ENCODE measurements at places on chromosomes 1 and 21. TPM values are rescaled to one million over a fixed set of nuclear protein-coding genes. Genes with fewer than 3 reads are reported as not detected.

GRCh38 chr1:41874151-41874719, 44.5 kb downstream of the HIVEP3 start:
- H3K4me1 ChIP-seq, result no peaks in the 10 kb centered on the region
- no peak overlapping the region for H3K27ac ChIP-seq
- no peaks in the 10 kb centered on the region for H3K27me3 ChIP-seq
- H3K4me3 ChIP-seq, result no peak overlapping the region

The VTCN1 gene
- polyA plus RNA-seq, result not detected

GRCh38 chr1:112934577-112934976, 21.4 kb downstream of the SLC16A1 start:
- no peaks in the 10 kb centered on the region for H3K36me3 ChIP-seq
- no peaks in the 10 kb centered on the region for H3K27me3 ChIP-seq
- H3K4me3 ChIP-seq, result no peak overlapping the region
- peaks cover 14% of the 10 kb centered on the region for H3K4me1 ChIP-seq
- DNase-seq, result no peak
- no peak overlapping the region for H3K27ac ChIP-seq

DNA sequence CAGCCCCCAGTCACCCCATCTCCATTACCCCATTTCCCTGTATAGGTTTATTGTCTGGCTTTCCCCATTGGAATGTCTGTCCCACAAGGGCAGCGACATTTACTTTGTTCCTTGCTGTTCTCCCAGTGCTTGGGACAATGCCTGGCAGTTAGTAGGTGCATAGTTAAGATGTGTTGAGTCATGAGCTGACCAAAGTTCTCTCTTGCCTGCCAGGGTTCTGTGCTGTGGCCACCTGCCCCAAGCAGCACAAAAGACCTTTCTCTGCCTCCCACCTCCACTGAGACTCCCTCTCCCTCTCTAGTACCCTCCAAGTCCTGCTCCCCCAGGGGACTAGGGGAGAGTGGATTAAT, 40.0 kb downstream of the TMCO4 start:
- H3K27me3 ChIP-seq, result no peaks in the 10 kb centered on the region
- no peak for DNase-seq
- H3K4me1 ChIP-seq, result no peaks in the 10 kb centered on the region
- H3K36me3 ChIP-seq, result peaks cover 2% of the 10 kb centered on the region

- peaks cover 37% of the 10 kb centered on the region for H3K27me3 ChIP-seq
- no peak overlapping the region for H3K27ac ChIP-seq
- no peak overlapping the region for H3K4me3 ChIP-seq
- no peak for DNase-seq
- H3K4me1 ChIP-seq, result peaks cover 15% of the 10 kb centered on the region
Measured at GRCh38 chr1:38814444-38814983, 45.1 kb downstream of the RRAGC start.

The RIIAD1 gene
- not detected for polyA plus RNA-seq

- no peaks in the 10 kb centered on the region for H3K27me3 ChIP-seq
- H3K36me3 ChIP-seq, result no peaks in the 10 kb centered on the region
- H3K27ac ChIP-seq, result no peak overlapping the region
- peaks cover 58% of the 10 kb centered on the region for H3K4me1 ChIP-seq
- no peak for DNase-seq
Measured at GRCh38 chr1:206049293-206049692, 3.7 kb upstream of the RHEX start.

- H3K4me3 ChIP-seq, result no peak overlapping the region
- no peak for DNase-seq
- no peak overlapping the region for H3K27ac ChIP-seq
- peaks cover 68% of the 10 kb centered on the region for H3K27me3 ChIP-seq
- H3K4me1 ChIP-seq, result no peaks in the 10 kb centered on the region
Measured at GRCh38 chr1:143720087-143721023, 251.4 kb downstream of the FAM72C start.

DNA sequence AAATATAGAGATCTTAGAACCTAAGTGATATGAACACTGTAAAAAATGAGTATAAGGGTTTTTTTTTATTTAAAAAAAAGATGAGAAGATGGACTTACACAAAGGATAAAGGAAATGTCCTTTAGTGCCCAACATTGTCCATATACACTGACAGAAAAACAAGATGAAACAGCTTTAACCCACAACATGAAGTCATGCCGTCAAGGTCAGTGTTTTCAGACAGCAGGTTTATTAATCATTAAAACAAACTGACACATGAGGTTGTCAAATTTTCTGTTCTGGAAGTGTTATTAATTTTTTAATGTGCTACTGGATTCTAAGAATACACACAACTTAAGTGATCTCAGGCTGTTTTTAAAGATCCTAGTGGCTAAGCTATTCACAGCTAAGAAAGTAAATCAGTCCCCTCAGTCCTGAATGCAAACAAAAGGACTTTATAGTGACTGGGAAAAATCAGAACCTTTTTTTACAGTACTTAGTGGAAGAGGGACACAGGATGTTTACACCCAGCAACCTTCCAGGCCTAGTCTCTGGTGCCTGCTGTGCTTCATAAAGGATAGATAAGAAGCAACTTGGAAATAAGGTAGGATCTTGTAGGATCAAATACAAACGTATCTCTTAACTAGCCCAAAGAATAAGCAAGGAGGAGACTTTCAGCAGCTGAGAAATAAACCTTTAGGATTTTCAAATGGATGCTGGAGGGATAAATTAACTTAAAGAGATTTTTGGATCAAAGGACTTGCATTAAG, 21.9 kb upstream of the PKN2 start:
- no peak overlapping the region for H3K4me3 ChIP-seq
- H3K36me3 ChIP-seq, result no peaks in the 10 kb centered on the region
- H3K27ac ChIP-seq, result no peak overlapping the region
- H3K4me1 ChIP-seq, result no peaks in the 10 kb centered on the region
- no peaks in the 10 kb centered on the region for H3K27me3 ChIP-seq

GRCh38 chr1:247077876-247078257, 744 bp downstream of the ZNF670 start:
- H3K27ac ChIP-seq, result no peak overlapping the region
- DNase-seq, result no peak
- no peaks in the 10 kb centered on the region for H3K27me3 ChIP-seq
- no peaks in the 10 kb centered on the region for H3K36me3 ChIP-seq
- H3K4me3 ChIP-seq, result peak overlapping the region; percentile 84

The LUZP1 gene
- 2.3 TPM for polyA plus RNA-seq

The BCAR3 gene
- polyA plus RNA-seq, result not detected

The KIF14 gene
- 0.05 TPM for polyA plus RNA-seq

GRCh38 chr21:14591882-14592281, 45.8 kb upstream of the SAMSN1 start:
- peaks cover 28% of the 10 kb centered on the region for H3K4me1 ChIP-seq
- H3K27me3 ChIP-seq, result no peaks in the 10 kb centered on the region
- H3K36me3 ChIP-seq, result no peaks in the 10 kb centered on the region
- H3K27ac ChIP-seq, result peak overlapping the region; percentile 47
- DNase-seq, result peak; percentile 99

- H3K4me3 ChIP-seq, result no peak overlapping the region
- no peaks in the 10 kb centered on the region for H3K36me3 ChIP-seq
- no peaks in the 10 kb centered on the region for H3K27me3 ChIP-seq
- peaks cover 13% of the 10 kb centered on the region for H3K4me1 ChIP-seq
Measured at GRCh38 chr21:35922618-35923017, 137.7 kb downstream of the SETD4 start.

GRCh38 chr1:112708002-112708448, 1.1 kb upstream of the RHOC start:
- no peaks in the 10 kb centered on the region for H3K36me3 ChIP-seq
- H3K4me3 ChIP-seq, result no peak overlapping the region
- no peaks in the 10 kb centered on the region for H3K27me3 ChIP-seq
- H3K27ac ChIP-seq, result no peak overlapping the region

The MYOCOS gene
- polyA plus RNA-seq, result not detected

DNA sequence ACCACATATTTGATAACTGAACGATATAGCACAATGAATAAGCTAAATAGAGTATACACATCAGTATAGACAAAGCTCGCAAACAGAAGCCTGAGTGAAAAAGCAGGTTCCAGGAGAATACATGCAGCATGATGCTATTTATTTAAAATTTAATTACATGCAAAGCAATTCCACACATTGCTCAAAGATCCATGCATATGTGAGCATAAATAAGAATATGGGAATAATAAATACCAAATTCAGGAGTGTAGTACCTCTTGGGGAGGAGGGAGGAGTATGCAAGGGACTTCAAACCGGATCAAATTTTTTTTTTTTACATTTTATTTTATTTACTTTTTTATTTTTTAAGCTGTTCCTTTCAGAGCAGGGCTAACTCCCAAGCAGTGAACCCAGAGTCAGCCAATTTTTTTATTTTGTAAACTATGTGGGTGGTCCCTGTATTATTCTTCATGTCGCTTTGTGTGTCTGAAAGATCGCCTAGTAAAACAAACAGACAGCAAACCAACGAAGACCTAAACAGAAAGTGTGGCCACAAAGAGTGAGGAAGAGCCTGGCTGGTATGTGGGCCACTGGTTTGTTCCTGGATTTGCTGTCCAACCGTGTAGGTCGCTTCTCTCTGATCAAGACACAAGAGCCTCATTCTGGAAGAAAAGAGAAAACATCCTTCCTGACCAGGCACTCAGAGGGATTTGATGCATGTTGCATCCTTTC, 4.2 kb upstream of the SHISAL2A start:
- no peak for DNase-seq
- peaks cover 35% of the 10 kb centered on the region for H3K4me1 ChIP-seq
- H3K27ac ChIP-seq, result no peak overlapping the region
- H3K36me3 ChIP-seq, result no peaks in the 10 kb centered on the region

The UCHL5 gene
- 43.0 TPM for polyA plus RNA-seq

DNA sequence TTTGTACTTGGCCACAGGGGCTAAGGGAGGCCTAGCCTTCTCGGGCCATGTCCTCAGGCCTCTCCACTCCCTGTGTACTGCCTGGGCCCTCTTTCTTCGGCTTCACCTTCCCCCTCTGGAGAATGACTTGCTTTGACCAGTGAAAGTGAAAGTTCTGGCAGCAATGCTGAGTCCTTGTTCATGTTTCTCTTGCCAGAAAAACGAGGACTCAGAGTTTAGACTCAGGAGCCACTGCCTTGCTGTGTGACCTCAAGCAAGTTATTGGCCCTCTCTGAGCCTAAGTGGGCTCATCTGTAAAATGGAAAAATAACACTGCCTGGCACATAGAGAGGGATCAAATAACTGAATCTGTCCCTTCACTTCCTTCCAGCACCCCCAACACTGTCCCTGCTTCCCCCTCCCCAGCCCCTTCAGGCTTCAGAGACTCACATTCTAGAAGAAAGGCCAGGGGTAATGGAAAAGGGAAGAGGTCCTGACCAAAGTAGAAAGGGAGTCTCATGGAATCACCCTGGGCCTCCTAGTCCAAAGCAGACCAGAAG, 1.5 kb downstream of the C1QA start:
- no peak overlapping the region for H3K4me3 ChIP-seq
- H3K27ac ChIP-seq, result no peak overlapping the region
- H3K36me3 ChIP-seq, result no peaks in the 10 kb centered on the region
- peaks cover 16% of the 10 kb centered on the region for H3K4me1 ChIP-seq

The ZNF593OS gene
- 0.59 TPM for polyA plus RNA-seq

- no peak overlapping the region for H3K27ac ChIP-seq
- H3K4me1 ChIP-seq, result no peaks in the 10 kb centered on the region
- no peak overlapping the region for H3K4me3 ChIP-seq
- no peaks in the 10 kb centered on the region for H3K27me3 ChIP-seq
Measured at GRCh38 chr1:71831646-71832045, 450.7 kb downstream of the NEGR1 start.

DNA sequence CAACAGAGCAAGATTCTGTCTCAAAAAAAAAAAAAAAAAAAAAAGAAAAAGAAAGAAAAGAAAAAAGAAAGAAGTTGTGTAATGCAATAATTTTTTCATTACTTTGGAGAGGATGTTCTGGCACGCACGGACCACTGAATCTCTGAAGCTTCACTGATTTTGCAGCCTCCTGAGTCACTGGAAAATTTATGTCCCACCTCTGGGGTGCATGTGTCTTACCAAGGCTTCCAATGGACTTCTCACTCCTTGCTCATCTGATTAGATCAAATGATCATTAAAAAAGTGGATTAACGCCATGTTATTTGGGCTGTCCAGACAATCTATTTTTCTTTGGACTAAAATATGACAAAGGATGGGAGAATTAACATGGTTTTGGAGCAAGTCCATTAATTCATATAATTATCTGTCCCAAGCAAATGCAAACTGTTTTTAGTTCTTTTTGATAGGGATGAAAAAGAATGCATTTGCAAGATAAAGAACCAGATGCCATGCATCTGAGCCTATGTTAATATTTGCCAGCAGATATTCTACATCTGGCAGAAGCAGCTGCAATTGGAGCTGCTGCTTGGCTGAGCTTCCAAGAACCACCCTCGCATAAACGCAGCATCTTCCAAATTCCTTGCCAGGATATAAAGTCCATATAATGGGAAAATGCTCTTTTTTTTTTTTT, 10.1 kb upstream of the MAP1LC3C start:
- H3K4me3 ChIP-seq, result no peak overlapping the region
- H3K4me1 ChIP-seq, result no peaks in the 10 kb centered on the region
- no peak overlapping the region for H3K27ac ChIP-seq
- DNase-seq, result no peak

DNA sequence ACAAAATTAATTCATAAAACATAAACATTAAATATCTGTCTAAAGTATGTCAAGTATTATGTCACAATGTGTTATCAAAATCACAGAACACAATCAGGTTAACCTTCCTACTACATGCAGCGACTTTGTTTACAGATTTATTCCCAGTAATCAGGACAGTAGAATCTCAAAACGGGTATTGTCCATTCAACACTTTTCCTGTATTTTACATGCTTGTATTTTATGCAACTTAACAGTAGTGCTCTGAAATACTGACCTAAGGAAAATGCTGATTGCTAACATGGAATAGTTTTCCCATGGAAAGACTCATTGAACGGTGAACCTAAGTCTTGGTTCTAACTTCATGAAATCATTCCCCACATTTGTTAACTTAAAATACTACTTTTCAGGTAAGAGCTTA, 2.3 kb downstream of the SERBP1 start:
- peaks cover 18% of the 10 kb centered on the region for H3K4me1 ChIP-seq
- no peak for DNase-seq
- peaks cover 31% of the 10 kb centered on the region for H3K36me3 ChIP-seq
- peak overlapping the region; percentile 92 for H3K27ac ChIP-seq
- H3K4me3 ChIP-seq, result peak overlapping the region; percentile 66
- H3K27me3 ChIP-seq, result no peaks in the 10 kb centered on the region

- H3K4me3 ChIP-seq, result no peak overlapping the region
- no peaks in the 10 kb centered on the region for H3K27me3 ChIP-seq
- H3K36me3 ChIP-seq, result no peaks in the 10 kb centered on the region
- no peak overlapping the region for H3K27ac ChIP-seq
- no peaks in the 10 kb centered on the region for H3K4me1 ChIP-seq
Measured at GRCh38 chr1:79688932-79689331, 682.4 kb upstream of the ADGRL4 start.

The RNF115 gene
- 5.4 TPM for polyA plus RNA-seq

DNA sequence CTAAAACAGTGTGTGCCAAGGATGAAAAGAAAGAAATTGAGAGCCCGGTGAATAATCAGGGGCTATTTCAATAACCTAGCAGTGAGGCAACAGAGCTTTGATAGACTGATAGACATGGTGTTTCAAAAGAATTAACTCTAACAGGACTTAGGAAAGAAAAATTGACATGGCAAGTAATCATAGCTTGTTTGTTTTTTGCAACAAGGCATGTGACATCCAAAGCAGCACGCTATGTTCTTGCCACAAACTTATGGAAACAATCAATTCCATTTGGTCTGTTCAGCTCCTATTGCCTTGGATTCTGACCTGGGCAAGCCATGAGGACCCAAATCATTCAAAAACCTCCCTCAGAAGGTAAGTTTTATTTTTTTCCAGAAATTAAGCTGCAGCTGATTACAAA, 608.5 kb downstream of the SMYD3 start:
- H3K27ac ChIP-seq, result no peak overlapping the region
- H3K36me3 ChIP-seq, result no peaks in the 10 kb centered on the region
- H3K4me3 ChIP-seq, result no peak overlapping the region
- H3K27me3 ChIP-seq, result no peaks in the 10 kb centered on the region
- DNase-seq, result no peak

The RUNX3 gene
- 6.7 TPM for polyA plus RNA-seq
